ENCODE measurements at places on chromosomes 1 and 21. TPM values are rescaled to one million over a fixed set of nuclear protein-coding genes. Genes with fewer than 3 reads are reported as not detected.

The SDHC gene
- 95.7 TPM for total RNA-seq

DNA sequence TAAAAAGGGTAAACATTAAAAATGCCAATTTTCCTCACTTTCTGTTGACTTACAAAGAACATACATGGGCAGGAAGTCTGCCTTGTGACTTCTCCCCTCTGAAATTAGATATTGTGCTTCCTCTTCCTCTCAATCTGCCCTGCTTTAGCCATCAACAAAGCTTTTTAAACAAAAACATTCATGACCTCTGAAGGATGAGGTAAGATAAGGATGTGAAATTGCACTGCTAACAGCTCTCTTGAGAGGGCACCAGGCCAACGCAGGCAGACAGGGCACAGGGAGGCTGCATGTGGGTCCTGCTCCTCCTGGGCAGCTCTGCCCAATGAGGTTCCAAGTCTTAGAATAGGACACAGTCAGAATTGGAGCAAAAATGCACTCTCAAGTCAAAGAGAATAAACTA lies 62.1 kb downstream of the DEGS1 start:
- no peak overlapping the region for H3K27ac ChIP-seq
- H3K4me3 ChIP-seq: no peak overlapping the region
- DNase-seq: no peak

The CCDC30 gene
- total RNA-seq: 2.0 TPM

The LEMD1 gene
- 79.0 TPM for total RNA-seq

DNA sequence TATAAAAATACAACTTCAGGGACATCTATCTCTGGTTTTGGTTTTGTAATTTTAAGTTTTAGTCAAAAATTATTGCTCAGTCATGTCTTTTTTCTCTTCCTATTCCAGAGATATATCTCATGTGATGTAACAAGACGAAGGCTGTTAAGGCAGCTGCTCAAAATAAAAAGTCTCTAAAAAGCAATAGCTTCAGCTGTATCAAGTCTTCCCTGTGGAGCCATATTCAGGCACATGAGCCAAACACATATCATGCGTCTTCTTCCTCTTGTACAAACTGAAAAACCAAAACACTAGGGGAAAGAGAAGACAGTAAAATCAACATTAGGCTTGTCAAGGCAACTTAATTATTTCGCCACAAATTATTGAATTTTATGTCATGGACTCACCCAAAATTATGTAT lies 240.7 kb downstream of the NRIP1 start:
- H3K27ac ChIP-seq: no peak overlapping the region
- H3K4me1 ChIP-seq: no peaks in the 10 kb centered on the region
- no peaks in the 10 kb centered on the region for H3K36me3 ChIP-seq
- no peak for DNase-seq
- no peaks in the 10 kb centered on the region for H3K27me3 ChIP-seq

- no peak overlapping the region for H3K4me3 ChIP-seq
- DNase-seq: no peak
- H3K4me1 ChIP-seq: no peaks in the 10 kb centered on the region
- H3K27me3 ChIP-seq: no peaks in the 10 kb centered on the region
- no peaks in the 10 kb centered on the region for H3K36me3 ChIP-seq
- no peak overlapping the region for H3K27ac ChIP-seq
Measured at GRCh38 chr1:108601708-108602410, 42.0 kb downstream of the EEIG2 start.

The SPRR5 gene
- total RNA-seq: not detected

GRCh38 chr1:246773213-246773641 lies 49.0 kb downstream of the SCCPDH start:
- no peak for DNase-seq
- H3K27me3 ChIP-seq: no peaks in the 10 kb centered on the region
- H3K36me3 ChIP-seq: no peaks in the 10 kb centered on the region
- no peak overlapping the region for H3K4me3 ChIP-seq

GRCh38 chr21:39649526-39649925 lies 36.8 kb downstream of the B3GALT5 start:
- H3K36me3 ChIP-seq: no peaks in the 10 kb centered on the region
- DNase-seq: no peak
- H3K27ac ChIP-seq: no peak overlapping the region
- no peaks in the 10 kb centered on the region for H3K27me3 ChIP-seq
- peaks cover 5% of the 10 kb centered on the region for H3K4me1 ChIP-seq

GRCh38 chr1:63523738-63524137 lies 413 bp downstream of the EFCAB7 start:
- DNase-seq: peak; percentile 33
- H3K4me3 ChIP-seq: peak overlapping the region; percentile 77
- no peaks in the 10 kb centered on the region for H3K36me3 ChIP-seq
- no peaks in the 10 kb centered on the region for H3K27me3 ChIP-seq

DNA sequence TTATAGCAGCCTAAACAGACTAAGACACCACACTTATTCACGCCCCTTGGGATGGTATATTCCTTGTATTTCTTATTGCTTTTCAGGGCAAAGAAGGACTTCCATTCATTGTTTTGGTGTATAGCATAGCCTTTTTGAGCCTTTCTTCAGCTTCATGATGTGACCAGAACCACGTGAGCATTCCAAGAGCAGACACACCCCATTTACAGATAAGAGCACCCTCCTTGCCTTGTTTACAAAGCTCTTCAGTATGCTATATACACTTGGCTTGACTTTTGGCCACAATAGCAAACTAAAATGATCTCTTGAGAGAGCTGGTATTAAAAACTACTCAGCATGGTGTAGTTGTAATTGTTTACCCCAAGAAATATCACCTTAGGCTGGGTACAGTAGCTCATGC lies 78.7 kb downstream of the PIK3R3 start:
- peaks cover 11% of the 10 kb centered on the region for H3K4me1 ChIP-seq
- H3K4me3 ChIP-seq: no peak overlapping the region
- no peaks in the 10 kb centered on the region for H3K27me3 ChIP-seq
- DNase-seq: no peak

- no peaks in the 10 kb centered on the region for H3K27me3 ChIP-seq
- H3K4me3 ChIP-seq: no peak overlapping the region
- H3K27ac ChIP-seq: no peak overlapping the region
- H3K4me1 ChIP-seq: peaks cover 2% of the 10 kb centered on the region
- DNase-seq: no peak
- no peaks in the 10 kb centered on the region for H3K36me3 ChIP-seq
Measured at GRCh38 chr1:234862360-234862943, 252.5 kb upstream of the IRF2BP2 start.

DNA sequence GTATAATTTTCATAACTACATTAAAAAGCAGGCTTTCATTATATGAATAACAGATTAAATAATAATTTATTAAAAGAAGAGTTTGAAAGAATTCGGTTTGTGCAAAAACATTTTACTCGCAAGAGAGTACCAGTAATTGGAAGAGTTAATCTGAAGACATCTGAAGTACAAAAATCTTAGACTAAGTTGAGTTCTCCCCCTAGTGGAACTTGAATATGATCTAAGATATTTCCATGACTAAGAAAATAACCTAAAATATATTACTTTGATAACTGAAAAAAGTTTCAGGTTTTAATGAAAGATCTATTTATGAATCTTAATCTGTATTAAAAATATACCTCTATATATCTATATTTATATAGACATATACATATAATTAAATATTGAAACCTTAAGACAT lies 112.5 kb upstream of the GFI1 start:
- no peaks in the 10 kb centered on the region for H3K36me3 ChIP-seq
- H3K27ac ChIP-seq: no peak overlapping the region
- H3K4me3 ChIP-seq: no peak overlapping the region
- peak; percentile 20 for DNase-seq

GRCh38 chr1:29991815-29992214 lies 731.6 kb downstream of the MATN1 start:
- peaks cover 5% of the 10 kb centered on the region for H3K36me3 ChIP-seq
- no peak overlapping the region for H3K4me3 ChIP-seq
- no peak for DNase-seq
